SJCRH30 (cell line): ENCODE measurements at places on chromosomes 13 and 19.

- peaks cover 20% of the 10 kb centered on the region for H3K4me1 ChIP-seq
- DNase-seq, result peak; percentile 99
- H3K36me3 ChIP-seq, result no peaks in the 10 kb centered on the region
- no peaks in the 10 kb centered on the region for H3K27me3 ChIP-seq
- peak overlapping the region; percentile 78 for H3K27ac ChIP-seq
- H3K4me3 ChIP-seq, result no peak overlapping the region
These were observed 135.2 kb downstream of the TSHZ3 start for GRCh38 chr19:31214086-31214485.

GRCh38 chr13:70896136-70896535 lies 787.9 kb upstream of the KLHL1 start:
- H3K4me1 ChIP-seq, result no peaks in the 10 kb centered on the region
- H3K36me3 ChIP-seq, result no peaks in the 10 kb centered on the region
- H3K4me3 ChIP-seq, result no peak overlapping the region
- H3K27ac ChIP-seq, result no peak overlapping the region

GRCh38 chr19:35729763-35730162 lies 12.0 kb downstream of the KMT2B start:
- no peaks in the 10 kb centered on the region for H3K27me3 ChIP-seq
- no peaks in the 10 kb centered on the region for H3K4me1 ChIP-seq
- H3K4me3 ChIP-seq, result no peak overlapping the region
- no peak overlapping the region for H3K27ac ChIP-seq

DNA sequence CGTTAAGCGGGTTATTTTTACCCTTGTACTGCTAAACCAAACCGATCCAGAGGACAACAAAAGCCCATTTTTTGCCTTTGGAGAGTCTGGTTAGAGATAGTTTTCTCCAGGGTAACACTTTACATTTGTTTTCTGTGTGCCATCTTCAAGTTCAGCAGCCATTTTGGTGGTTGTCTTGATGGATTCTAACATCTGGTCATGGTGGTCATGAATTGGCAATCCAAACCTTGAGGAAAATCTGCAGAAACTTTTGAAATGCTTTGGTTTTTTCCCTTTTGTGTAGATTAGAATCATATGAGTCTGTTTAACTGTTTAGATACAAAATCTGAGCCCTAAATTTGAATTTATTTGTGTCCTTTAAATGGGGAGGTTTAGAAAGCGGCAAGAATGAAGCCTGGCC lies 16.6 kb downstream of the HNRNPM start:
- no peak overlapping the region for H3K4me3 ChIP-seq
- peaks cover 64% of the 10 kb centered on the region for H3K36me3 ChIP-seq
- DNase-seq, result peak; percentile 65
- no peaks in the 10 kb centered on the region for H3K27me3 ChIP-seq
- peaks cover 34% of the 10 kb centered on the region for H3K4me1 ChIP-seq
